Lower leg skin (tissue), 4 donors: ENCODE measurements at places on chromosomes 1 and 21. TPM values are rescaled to one million over a fixed set of nuclear protein-coding genes. Genes with fewer than 3 reads are reported as not detected.

F5 gene
- 5.5 TPM for total RNA-seq

MCL1 gene
- total RNA-seq, result 361 TPM

ZNF670 gene
- total RNA-seq, result 2.2 TPM

SLC9C2 gene
- total RNA-seq, result not detected

HAO2 gene
- 7.0 TPM for total RNA-seq

MRPL9 gene
- 69.5 TPM for total RNA-seq

KCNJ15 gene
- 7.0 TPM for total RNA-seq

FCRL1 gene
- total RNA-seq, result not detected

HSPB7 gene
- 3.0 TPM for total RNA-seq

SARS1 gene
- 164 TPM for total RNA-seq

CA6 gene
- total RNA-seq, result 17.4 TPM

OR2T11 gene
- total RNA-seq, result not detected

RAP1GAP gene
- total RNA-seq, result 1.9 TPM

USP25 gene
- total RNA-seq, result 37.4 TPM

- no peak for DNase-seq
Measured at GRCh38 chr21:35136586-35137219, 87.6 kb upstream of the RUNX1 start.

- no peak for DNase-seq
Measured at GRCh38 chr1:203553496-203553895, 59.5 kb downstream of the OPTC start.

GRCh38 chr1:11295905-11296304 is 22.9 kb downstream of the UBIAD1 start:
- DNase-seq, result no peak

- peak; percentile 73 for DNase-seq
Measured at GRCh38 chr1:208048904-208049303, 138.0 kb upstream of the CD34 start.

DNA sequence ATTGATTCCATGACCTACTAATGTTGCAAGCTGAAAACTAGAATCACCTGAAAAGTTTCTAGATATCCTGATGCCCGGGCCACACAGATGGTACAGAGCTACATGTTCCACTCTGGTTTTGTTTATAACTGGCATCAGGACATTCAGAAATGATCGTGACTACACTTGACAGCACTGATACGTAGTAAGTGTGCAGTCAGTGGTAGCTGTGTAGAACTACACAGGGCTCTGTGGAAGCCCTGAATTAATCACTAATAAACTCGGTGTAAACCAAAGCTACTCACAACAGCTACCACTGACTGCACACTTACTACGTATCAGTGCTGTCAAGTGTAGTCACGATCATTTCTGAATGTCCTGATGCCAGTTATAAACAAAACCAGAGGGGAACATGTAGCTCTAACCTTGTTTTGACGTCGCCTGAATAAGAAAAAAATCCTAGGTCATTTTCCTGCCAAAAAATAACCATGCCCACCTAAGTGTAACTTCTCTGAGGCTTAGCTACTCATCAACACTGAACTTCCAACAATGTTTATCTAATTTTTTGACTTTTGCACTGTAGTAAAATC is 149.7 kb downstream of the TGFBR3 start:
- no peak for DNase-seq

- no peak for DNase-seq
Measured at GRCh38 chr1:221439747-221440501, 302.0 kb downstream of the DUSP10 start.

DNA sequence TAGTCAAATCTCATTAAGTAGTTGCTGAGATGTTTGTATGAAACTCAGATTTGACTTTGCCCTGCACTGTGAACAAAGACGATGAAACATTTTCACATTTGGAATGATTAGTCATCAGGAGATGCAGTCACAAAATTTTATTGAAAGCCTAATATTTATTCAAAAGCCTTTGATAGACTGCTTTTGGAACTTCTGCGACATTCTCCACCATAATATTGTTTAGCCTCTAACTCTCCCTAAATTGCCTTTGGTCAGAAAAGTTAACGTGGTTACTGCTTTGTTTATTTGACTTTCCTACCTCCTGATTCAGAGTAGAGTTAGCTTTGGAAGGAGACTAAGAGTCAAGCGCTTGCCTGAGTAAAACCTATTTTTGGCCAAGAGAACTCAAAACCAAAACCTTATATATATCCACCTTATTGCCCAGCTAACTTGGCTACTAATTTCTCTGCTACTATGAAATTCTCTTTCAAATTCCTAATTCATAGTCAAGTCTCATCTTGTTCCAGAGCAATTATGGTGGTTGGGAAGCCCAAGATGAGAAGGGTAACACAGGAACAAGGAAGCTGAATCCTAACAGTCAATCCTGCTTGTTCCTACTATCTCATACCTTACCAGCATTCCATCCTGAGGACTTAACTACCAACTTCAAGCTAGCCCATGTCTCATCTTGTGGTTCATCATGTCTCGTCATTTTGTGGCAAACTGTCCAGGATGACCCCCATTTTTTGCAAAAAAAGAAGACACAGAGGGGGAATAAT is 429.6 kb downstream of the USP25 start:
- DNase-seq, result no peak

DNA sequence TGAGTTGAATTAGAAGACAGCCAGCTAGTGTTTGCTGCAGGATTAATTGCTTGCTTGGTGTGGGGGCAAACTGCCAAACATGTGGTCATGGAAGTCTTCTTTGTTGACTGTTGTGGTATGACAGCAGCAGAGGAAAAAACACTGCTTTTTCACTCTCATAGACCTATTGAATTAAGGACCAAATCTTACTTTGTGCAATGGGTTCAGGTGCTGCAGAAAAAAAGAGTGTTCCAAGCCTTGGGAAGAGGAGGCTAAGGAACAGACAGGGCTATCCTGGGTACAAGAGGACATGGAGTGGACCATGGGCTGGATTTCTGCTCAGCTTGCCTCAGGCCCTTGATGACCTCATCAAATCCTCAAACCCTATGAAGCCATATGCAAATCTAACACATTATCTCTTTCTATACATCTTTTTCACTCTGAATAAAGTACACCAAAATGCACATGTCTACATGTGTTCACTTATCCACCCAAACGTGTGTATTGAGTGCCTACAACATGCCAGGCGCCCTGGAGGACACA is 61.5 kb downstream of the SIPA1L2 start:
- no peak for DNase-seq

DNA sequence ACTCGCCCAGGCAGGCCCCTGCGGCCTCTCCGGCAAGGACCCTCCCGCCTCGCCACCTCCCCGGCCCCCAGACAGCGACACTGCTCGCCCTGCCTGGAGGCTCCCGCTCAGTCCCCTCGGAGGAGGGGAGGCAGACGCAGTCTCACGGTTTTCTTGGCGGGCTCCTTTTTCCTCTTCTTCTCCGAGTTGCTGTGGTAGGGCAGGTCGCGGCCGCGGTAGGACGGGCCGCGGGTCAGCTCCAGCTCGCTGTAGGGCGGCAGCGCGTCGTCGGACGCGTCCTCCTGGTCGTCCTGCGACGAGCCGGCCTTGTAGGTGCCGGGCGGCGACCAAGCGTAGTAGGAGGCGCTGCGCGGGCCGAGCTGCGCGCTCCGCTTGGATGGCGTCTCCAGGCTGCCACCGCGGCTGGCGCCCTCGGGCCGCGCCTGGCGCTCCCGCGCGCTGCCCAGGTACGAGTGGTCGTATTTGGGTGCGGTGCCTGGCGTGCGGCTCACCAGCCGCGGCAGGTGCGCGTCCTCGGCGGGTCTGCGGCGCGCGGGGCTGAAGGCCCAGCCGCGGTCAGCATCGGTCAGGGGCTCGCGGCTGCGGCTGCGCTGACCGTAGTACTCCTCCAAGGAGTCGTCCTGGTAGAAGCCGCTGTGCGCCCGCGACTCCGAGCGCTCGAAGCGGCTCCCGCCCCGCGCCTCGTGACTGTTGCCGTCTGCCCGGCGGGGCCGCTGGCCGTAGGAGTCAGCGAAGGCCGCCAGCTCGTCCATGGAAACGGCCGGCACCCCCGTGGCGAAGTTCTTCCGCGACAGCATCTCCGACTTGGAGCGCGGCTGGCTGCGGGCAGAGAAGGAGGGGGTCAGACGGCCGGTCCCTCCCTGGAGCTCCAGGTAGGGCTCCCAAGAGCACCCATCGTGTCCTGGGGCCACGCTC is 44.8 kb upstream of the TADA1 start:
- DNase-seq, result no peak

DNA sequence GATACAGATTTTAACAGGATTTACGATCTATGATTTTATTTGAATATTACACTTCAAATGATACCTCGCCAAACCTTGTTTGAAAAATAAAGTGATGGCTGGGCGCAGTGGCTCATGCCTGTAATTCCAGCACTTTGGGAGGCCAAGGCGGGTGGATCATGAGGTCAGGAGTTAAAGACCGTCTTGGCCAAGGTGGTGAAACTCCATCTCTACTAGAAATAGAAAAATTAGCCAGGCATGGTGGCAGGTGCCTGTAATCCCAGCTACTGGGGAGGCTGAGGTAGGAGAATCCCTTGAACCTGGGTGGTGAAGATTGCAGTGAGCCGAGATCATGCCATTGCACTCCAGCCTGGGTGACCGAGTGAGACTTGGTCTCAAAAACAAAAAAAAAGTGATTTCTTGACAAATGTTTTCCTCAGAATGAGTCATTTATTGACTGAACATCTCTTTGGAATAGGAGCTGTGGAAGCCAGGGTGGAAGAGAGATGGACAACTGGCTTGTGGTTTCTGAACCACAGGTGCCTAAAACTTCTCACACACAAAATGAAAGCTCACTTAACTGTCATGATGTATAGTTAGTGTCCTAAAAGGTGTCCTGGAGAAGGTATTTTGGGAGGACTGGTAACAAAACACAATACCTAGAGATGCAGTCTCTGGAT is 11.9 kb downstream of the PKNOX1 start:
- DNase-seq, result no peak

- no peak for DNase-seq
Measured at GRCh38 chr21:42254651-42255601, 36.0 kb downstream of the ABCG1 start.

DNA sequence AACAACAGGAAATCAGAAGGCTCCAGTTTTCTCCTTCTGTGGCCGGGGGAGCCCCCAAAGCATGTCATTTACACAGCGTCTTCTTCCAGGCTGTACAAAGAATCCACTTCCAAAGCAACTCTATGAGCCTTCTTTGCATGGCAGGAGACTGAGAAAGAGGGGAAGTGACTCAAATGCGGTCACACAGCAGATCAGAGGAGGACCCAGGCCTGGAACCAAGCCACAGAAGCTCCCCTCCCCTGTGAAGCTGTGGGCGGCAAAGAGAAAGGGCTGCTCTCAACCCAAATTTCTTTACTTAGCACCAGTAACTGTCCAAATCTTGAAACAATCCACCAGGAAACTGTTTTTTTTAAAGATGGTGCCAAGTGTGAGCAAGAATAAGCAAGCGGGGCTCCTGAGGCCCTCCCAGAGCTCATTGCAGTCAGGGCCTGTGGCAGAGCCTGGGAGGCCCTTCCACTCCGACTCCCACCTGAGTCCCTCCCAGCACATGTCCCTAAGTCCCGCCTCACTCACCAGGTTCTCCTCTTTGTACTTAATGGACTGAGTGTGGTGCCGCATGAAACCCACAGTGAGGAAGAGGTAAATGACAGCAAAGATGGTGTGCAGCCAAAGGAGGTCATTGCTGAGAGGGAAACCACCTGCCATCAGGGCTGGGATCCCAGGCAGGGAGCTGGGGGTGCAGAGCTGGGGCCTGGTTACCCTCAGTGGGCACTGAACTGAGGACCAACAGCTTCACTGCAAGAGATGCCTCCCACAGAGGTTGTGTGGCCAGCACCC is 15.9 kb downstream of the TMEM63A start:
- DNase-seq, result no peak

GRCh38 chr1:53186533-53186932 is 10.1 kb upstream of the CPT2 start:
- DNase-seq, result no peak

- DNase-seq, result no peak
Measured at GRCh38 chr1:51666478-51666877, 49.6 kb downstream of the OSBPL9 start.

- no peak for DNase-seq
Measured at GRCh38 chr1:107145637-107146036, 4.8 kb downstream of the NTNG1 start.

- no peak for DNase-seq
Measured at GRCh38 chr1:151718666-151719065, 2.1 kb upstream of the CELF3 start.

- DNase-seq, result no peak
Measured at GRCh38 chr1:115065021-115065420, 24.3 kb downstream of the TSPAN2 start.

- no peak for DNase-seq
Measured at GRCh38 chr1:67355745-67356424, 48.2 kb downstream of the IL12RB2 start.

GRCh38 chr1:25907601-25908000 is 1.4 kb upstream of the STMN1 start:
- no peak for DNase-seq

GRCh38 chr1:185825556-185825955 is 91.4 kb downstream of the HMCN1 start:
- DNase-seq, result no peak

- no peak for DNase-seq
Measured at GRCh38 chr21:44763050-44763378, 38.6 kb downstream of the UBE2G2 start.

DNA sequence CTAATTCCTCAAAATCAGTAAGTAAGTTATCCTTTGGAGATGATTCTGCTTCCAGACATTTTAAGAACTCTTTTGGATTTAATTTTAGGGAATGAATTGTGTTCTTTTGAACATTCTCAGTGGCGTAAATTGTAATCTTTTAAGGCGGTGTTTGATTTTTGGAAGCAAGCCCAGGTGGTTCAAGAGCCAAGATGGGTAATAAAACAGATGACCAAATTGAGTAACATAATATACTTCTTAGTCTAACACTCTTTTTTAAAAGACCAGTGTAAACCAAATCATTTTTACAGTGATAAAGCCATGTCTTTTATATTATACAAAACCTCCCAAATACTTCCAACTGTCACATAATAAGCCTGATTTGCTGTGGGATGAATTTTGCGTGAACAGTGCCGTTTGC is 133.8 kb downstream of the LRRC40 start:
- DNase-seq, result no peak

DNA sequence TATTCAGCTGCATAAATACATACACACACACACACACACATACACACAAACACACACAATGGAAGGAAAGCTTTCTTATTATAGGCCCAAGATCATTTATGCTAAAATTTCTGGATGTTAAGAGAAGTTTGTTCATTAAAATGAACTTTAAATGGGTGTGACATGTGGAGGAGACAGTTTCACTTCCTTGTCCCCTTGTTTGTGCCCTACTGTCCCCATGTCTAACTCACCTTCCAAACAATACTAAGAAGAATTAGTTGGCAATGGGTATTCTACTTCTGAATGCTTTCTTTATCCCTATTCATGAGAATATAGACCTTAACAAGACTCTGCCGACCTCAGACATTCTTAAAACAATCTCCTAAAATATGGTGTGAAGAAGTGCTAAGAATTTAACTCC is 63.5 kb upstream of the NRIP1 start:
- DNase-seq, result no peak

- no peak for DNase-seq
Measured at GRCh38 chr1:1240822-1241587, 5.5 kb downstream of the C1QTNF12 start.
